ENCODE measurements at places on chromosomes 5 and 9. TPM values are rescaled to one million over a fixed set of nuclear protein-coding genes. Genes with fewer than 3 reads are reported as not detected.
A peak's percentile ranks its signal among the peaks of the same experiment; 100 is the strongest.

- DNase-seq, result no peak
Observed at GRCh38 chr5:88045165-88045564, 223.5 kb downstream of the TMEM161B start.

- no peak for DNase-seq
Observed at GRCh38 chr9:99515093-99515492, 293.0 kb downstream of the SEC61B start.

- no peak for DNase-seq
Observed at GRCh38 chr5:9623661-9624060, 6.5 kb downstream of the TAS2R1 start.

GRCh38 chr5:59756373-59757035 lies 137.0 kb downstream of the PDE4D start:
- no peak for DNase-seq

GRCh38 chr5:73395256-73395655 lies 53.3 kb downstream of the FOXD1 start:
- no peak for DNase-seq

DNA sequence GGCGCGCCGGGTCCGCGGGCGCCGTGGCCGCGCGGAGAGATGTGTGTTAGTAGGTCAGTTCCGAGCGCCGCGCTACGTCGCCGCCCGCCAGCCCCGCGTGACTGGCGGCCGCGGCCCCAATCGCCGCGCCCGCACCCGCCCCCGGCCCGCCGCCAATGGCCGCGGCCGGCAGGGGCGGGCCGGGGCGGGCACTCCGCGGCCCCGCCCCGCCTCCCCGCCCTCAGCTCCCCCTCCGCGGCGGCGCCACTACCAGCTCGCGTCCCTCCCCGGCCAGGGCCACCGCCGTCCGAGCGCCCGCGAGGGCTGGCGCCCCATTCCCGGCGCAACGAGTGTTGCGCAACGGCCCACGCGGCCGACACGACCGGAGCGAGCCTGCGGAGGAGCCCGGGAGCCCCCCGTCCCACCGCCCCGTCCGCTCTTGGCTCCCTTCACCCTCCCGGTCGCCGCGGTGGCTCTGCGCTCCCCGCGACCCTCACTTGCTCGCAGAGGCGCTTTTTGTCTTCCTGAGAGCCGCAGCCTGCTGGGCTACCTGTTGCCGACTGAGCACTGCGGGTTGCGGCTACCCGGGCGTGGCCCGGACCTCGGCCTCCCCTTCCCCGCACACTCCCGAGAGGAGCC lies at the start of gene NFIL3:
NFIL3 (minus strand) TSS at position 48 of the 618 bp plus-strand sequence. CDS start 13,098 bp downstream, outside the sequence.
- DNase-seq, result peak; percentile 66

DNA sequence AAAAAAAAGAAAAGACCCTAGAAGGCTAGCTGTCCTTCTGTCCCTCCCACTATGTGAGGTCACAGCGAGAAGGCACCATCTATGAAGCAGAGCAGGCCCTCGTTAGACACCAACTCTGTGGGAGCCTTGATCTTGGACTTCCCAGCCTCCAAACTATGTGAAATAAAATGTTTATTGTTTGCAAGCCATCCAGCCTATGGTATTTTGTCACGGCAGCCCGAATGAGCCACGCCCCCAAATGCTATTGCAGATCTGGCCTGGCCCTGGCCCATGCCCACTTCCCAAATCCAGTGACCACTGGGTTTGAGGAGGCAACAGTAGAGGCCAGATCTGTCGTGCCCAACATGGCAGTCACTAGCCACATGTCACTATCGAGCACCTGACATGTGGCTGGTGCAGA lies 10.8 kb downstream of the STK10 start:
- DNase-seq, result no peak

DNA sequence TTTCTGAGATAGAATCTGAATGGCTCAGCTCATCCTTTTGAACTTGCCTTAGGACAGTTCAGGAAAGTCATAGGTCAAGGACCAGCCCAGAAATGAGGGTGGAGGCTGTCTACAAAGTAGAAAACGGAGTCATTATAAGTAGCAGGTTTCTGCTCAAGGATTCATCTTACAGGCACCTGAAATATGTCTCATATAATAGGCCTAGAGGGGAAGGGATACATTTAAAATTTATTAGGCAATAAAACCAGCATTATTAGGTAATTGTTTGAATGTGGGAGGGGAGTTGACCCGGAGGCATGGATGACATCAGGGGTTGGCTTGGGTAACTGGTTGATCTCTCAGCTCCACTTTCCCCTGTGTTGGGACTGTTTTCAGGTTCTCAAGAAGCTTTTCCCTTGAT lies 11.9 kb upstream of the GALNT10 start:
- DNase-seq, result no peak

- DNase-seq, result peak; percentile 96
Observed at GRCh38 chr5:112958093-112959088, 18.2 kb upstream of the DCP2 start.

DNA sequence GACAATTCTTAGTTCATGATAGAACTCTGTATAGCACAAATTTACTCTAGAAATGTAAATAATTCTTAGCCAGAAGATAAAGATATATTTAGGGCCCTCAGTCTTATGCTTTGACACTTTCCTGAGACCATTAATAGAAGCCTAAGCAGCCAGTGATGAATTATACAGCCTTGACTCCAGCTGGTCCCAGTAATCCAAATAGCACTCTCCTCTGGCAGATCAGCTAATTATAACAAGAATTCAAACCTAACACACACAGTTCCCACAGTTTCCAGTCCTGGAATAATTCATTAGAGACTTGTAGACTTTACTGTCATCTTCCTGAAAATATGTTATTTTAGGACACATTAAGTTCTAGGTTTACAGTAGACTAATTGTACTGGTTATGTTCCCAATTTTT lies 50.4 kb downstream of the SHOC1 start:
- DNase-seq, result no peak

- DNase-seq, result no peak
Observed at GRCh38 chr9:35172878-35173277, 11.1 kb downstream of the UNC13B start.

- DNase-seq, result no peak
Observed at GRCh38 chr9:91127653-91128052, 234.1 kb downstream of the AUH start.

DNA sequence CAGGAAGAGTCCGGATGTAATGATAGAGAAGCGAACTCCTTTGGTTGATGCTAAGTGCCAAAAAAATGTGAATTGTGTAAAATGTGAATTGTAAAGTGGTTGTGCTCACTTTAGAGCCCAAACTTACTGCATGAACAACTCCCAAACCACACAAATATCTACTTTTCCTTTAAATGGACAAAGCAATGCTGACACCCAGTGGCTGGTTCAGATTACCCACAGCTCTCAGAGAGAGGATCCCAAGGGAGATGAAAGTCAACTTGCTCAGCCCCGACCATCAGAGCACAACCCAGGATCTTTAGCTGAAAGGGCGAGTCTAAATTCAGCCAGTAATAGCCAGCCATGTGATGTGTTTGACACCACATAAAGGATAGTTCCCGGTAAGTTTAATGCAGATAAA lies 133.7 kb downstream of the NMUR2 start:
- no peak for DNase-seq

- DNase-seq, result no peak
Observed at GRCh38 chr5:67774786-67775185, 440.8 kb upstream of the PIK3R1 start.

DNA sequence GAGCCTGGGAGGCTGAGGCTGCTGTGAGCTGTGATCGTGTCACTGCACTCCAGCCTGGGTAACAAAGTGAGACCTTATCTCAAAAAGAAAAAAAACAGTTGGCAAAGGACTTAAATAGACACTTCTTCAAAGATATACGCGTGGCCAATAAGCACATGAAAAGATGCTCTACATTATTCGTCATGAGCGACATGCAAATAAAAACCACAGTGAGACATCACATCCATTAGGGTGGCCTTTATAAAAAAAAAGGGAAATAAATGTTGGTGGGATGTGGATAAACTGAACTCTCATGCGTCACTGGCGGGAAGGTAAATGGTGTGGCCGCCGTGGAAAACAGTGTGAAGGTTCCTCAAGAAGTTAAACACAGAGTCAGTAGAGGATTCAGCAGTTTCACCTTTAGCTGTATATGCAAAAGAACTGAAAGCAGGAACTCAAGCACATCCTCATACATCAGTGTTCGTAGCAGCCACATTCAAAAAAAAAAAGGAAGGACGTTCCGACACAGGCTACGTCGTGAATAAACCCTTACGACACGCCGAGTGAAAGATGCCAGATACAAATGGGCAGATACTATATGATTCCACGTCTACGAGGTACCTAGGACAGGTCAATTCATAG lies 24.5 kb upstream of the NRARP start:
- no peak for DNase-seq

DNA sequence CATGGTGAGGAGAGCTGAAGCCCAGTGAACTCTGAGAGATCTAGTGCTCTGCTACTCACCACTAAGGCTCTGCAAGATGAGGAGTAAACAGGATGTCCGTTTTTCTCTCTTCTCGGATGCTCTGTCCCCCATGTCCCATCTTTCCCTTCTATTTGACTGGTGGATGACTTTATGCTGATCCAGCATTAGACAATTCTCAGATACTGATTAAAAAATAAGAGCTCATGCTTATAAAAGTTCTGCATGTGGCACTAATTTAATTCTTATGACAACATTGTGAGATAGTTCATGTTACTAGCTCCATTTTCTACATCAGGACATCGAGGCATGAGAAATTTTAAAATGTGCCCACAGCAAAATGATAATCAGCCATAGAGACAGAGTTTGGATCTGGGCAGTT lies 77.0 kb downstream of the HMHB1 start:
- DNase-seq, result no peak

- DNase-seq, result peak; percentile 70
Observed at GRCh38 chr9:127835991-127836516, 18.4 kb downstream of the ENG start.

DNA sequence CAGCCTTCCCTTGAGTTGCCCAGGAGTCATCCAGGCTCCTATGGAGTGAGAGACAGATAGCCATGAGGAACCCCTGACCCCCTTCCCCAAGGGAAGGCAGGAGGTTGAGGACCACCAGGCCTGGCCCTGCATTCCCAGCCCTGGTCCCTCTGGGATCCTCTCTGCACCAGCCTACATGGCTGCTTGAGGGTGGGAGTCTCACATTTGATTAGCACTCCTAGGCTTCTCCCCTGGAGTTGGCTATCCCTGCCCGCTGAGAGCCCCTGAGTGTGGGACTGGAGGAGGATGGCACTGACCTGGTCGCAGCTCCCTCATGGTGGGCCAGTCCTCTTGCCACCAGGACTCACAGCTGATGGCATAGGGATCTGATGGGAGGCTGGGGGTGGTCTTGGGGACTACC lies 46.7 kb downstream of the SAR1B start:
- no peak for DNase-seq

- no peak for DNase-seq
Observed at GRCh38 chr5:14669975-14670374, 5.5 kb downstream of the OTULIN start.

- no peak for DNase-seq
Observed at GRCh38 chr5:79242242-79243039, 6.5 kb downstream of the JMY start.

GRCh38 chr9:13322828-13323550 lies 43.5 kb upstream of the MPDZ start:
- no peak for DNase-seq

DNA sequence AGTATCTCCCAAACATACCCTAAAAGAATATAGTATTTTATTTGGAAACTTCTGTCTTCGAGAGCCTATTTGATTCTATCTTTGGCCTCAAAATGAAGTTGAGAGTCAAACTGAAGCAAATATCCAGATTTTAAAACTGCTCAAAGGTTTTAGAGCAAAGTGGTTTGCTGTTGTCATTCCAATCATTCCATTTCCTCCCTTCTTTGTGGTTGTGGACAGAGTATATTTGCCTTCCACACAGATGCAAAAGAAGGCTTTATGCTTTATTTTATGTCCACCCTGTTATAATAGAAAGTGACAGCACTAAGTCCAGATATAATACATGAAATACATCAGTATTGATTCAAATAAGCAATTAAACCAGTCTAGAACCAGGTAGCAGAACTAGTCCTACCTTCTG lies 12.4 kb downstream of the GZMK start:
- no peak for DNase-seq

DNA sequence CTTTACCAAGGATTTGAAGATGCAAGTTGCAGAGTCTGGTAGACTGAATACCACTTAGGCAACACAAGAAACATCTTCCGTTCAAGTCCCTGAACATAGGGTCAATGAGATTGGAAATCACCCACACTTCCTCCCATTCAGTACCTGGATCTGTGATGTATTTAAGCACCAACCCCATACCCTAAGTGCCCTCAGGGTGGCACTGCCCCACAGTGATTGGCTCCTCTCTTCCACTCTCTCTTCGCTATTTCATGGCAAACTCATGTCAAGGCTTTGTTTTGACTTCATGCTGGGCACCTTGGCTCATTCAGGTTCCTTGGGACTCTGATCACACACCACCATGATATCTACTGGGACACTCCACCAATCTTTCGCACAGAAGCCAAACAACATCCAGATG lies 53.7 kb downstream of the GGTA1 start:
- DNase-seq, result no peak

GRCh38 chr5:15690611-15691010 lies 190.6 kb downstream of the FBXL7 start:
- DNase-seq, result no peak

GRCh38 chr9:27365707-27366376 lies 68.9 kb upstream of the EQTN start:
- no peak for DNase-seq

DNA sequence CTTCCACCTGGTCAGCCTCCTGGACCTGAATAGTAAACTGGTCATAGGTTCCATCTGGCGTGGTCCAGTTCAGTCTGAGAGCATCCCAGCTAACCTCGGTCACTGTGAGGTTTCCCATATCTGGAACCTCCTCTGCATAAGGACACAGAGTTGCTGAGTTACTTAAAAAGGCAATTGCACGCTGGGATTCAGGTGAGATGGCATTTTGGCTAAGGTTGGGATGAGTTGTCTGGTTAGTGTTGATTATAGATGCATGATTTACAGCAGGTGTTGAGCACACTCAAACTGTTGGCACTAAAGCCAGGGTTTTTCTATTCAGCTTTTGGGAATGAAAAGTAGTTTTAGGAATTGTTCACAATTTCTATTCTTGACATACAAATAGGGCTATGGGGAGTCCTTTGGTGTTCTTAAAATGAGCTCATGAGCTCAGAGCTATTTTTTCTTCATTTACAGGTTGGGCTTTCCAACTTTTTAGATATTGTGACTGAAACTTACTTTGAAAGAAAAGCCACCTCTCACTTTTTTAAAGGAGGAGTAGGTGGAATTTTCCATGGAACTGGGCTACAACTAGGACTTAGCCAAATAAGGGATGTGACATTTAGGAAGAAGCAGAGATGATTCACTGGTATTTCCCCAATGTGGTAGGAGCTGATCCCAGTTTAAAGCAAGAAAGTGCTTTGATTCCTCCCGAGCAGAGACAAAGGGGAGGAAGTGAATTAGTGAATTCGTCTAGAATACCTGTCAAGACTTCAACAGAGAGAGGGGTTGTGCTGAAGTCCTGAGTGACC lies 54.7 kb downstream of the TNC start:
- DNase-seq, result no peak

- no peak for DNase-seq
Observed at GRCh38 chr9:91033797-91034196, 232.2 kb downstream of the SYK start.

- peak; percentile 54 for DNase-seq
Observed at GRCh38 chr5:180807654-180808414, 5.2 kb upstream of the MGAT1 start.

GRCh38 chr5:151007430-151008209 lies 12.8 kb upstream of the GPX3 start:
- DNase-seq, result no peak

Gene RASGEF1C
- total RNA-seq, result not detected

Gene TLX3
- not detected for total RNA-seq

Gene PAX5
- not detected for total RNA-seq

Gene SREK1IP1
- 23.5 TPM for total RNA-seq

Gene NEUROG1
- not detected for total RNA-seq

Gene SLC1A3
- total RNA-seq, result 0.44 TPM

Gene ANKRD20A1
- total RNA-seq, result 2.5 TPM

Gene SLC23A1
- not detected for total RNA-seq

Gene SLC36A2
- not detected for total RNA-seq

Gene OSTF1
- total RNA-seq, result 73.6 TPM

Measured in endothelial cell of umbilical vein (primary cell).